Mesenteric fat pad (tissue), 1 donor: ENCODE measurements at places on chromosomes 1 and 21.

GRCh38 chr1:6052543-6053205 is 7.0 kb downstream of the KCNAB2 start:
- no peak for DNase-seq

DNA sequence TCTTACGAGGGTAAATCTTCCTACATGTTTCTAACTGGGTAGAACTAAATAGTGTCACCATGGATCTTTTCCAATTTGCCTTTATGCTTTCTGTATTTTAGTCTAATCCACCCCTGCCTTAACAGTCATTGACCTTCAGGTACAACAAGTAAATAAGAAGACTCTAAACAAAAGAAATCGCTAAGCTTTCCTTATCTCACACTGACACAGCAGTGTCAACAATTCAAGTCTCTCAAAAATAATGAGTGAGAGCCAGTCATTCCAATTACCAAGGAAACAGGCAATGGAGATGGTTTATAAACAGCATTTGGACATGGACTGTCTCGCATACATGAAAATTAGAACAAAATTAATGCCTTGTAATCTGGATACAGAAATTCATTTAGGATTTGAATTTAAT is 365.8 kb downstream of the VAV3 start:
- DNase-seq = no peak

DNA sequence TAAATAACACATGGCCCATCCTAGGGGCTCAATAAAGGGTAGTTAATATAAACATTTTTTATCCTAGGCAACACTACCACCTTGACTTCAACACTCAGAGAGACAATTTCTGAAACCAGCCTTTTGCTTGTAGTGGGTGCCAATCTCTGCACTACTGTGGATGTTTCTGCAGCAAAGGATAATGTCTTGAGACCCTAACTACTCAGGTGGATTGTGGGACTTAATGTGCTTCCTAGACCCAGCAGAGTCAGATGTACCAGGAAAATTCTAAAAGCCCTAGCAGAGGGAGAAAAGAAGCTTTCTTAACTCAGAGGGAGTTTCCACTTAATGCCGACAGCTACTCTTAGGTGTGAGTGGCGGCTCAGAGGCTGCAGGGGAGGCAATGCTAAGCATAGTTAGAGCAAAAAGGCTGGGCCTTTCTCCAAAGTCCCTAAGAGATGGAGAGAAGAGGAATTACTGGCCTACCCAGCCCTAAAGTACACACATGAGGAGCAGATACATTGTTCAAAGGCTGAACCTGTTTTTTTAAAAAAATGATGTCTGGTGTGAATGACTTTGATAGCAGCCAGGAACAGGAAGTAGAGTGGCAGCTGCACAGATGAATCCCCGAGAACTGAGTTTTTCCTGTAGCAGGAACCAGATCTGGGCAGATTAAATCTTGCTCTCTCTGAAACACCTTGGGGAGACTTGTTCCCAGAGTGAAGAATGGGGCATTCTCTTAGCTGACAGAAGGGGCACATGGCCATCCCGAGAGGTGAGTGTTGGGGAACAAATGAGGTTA is 33.5 kb upstream of the ABCD3 start:
- no peak for DNase-seq

DNA sequence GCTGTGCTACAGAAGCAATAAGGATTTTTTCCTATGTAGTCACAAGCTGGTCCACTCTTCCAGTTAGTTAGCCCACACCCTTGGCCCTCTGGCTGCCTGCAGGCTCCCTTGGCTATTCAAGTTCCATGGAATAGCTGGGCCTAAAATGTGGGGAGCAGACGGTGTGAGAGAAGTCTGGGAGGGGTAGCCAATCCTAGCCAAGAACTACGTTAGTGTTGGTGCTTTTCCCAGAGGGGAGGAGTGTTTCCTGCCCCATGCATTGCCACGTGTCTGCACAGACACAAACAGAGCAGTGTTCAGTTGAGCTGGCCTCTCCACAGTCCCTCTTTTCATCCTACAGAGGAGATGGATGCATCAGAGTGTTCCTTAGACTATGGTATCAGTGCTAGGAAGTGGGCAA is 59.0 kb upstream of the IPO9 start:
- DNase-seq = no peak

DNA sequence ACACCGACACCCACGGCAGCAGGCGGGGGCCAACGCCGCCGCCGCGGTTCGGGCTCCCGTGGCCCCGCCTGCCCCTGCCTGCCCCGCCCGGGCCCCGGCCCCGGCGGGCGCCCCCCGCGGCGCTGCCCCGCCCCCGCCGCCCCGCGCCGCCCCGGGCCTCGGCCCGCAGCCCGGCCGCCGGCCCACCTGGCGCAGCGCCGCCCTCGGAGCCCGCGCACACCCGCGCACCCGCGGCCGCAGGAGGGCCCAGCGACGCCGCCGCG is at the start of gene WNT3A:
Gene WNT3A (plus strand): TSS at position 213 of the 263 bp plus-strand sequence. CDS start 131 bp downstream, outside the sequence.
- DNase-seq = no peak

GRCh38 chr1:212129781-212130180 is 94.2 kb downstream of the DTL start:
- no peak for DNase-seq

DNA sequence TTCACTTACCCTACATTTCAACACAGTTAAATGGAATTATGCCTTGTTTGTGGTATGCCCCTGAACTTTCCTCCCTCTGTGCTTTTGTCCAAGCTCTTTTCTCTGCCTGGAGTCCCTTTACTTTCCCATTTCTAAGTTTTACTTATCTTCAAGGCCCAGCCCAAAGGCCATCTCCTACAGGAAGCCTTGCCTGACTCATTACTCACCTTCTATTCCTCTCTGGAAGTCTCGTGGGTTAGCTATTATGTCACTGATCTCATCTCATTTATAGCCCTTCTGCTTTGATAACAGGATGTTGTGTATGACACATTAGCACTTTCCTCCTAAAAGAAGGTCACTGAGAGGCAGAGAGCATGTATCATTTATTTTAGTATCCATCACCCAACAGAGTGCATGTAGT is 78.8 kb upstream of the CD1D start:
- no peak for DNase-seq

- no peak for DNase-seq
Observed at GRCh38 chr1:219081943-219082925, 91.4 kb upstream of the LYPLAL1 start.

- no peak for DNase-seq
Observed at GRCh38 chr1:239125893-239126292, 260.5 kb upstream of the CHRM3 start.

- no peak for DNase-seq
Observed at GRCh38 chr1:240734001-240734400, 122.0 kb upstream of the GREM2 start.

- DNase-seq = no peak
Observed at GRCh38 chr1:81594206-81594605, 206.5 kb upstream of the ADGRL2 start.

DNA sequence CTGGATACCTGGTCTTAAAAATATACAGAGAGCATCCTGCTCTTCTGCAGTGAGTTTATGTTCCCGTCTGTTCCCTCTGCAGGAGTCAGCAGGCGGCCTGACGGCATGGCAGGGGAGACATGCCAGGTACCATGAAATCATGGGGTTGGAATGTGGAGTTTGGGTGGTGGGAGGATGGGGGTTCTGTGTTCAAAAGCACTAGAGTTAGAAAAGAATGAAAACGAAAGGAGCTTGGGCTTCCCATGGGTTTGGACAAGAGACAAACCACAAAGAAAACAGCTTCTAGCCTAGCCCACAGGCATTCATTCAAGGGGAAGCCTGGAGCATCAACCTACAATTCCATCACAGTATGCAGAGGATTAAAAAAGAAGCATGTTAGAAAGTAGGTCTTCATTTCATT is 59.9 kb downstream of the WARS2 start:
- DNase-seq = no peak

DNA sequence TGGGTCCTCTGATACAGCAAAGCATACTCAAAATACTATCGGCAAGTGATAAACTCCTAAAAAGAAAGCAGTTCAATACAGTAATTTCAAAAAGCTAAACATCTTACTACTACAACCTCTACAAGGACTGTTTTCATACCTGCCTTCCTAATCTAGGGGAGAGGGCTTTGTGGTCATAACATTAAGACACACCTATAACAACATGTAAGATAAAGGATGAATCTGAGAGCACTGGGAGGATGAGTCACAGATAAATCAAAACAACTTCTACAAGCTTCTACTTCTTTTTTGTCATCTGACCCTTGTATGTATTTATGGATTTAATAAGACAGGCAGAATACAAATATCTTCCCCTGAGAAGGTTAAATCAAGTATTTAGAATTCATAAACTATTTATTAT is 40.0 kb downstream of the LTN1 start:
- no peak for DNase-seq

DNA sequence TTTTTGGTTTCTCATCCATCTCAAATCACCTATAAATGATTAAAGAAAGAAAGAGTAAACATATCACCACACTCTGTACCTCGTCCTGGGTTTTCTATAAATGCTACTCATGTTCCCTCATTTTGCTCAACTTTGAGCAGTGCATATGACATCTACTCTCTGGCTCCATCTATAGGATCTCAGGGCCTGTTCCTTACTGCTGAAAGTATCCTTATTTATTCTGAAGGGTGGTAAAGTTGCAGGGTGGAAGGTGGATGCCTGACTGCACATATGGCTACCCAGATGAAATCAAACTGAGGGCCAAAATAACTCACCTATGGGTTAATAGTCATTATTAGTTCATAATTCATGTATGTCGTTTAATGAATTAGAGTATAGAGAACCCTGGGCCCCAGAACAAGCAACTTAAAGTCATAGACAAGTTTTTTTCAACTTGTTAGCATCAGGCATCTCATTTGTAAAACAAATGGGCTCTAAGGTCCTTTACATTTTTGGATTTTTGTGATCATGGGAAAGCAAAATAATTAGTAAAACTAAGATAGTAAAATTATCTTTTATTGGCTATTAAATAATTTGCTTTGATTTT is 46.5 kb downstream of the NCF2 start:
- DNase-seq = no peak

GRCh38 chr1:39204441-39205081 is at the start of gene MACF1:
TSS of gene MACF1 (plus strand) at chr1:39204695. CDS start at chr1:39205023, 328 bp downstream.
- DNase-seq = no peak

GRCh38 chr1:14826172-14826636 is 227.7 kb downstream of the KAZN start:
- DNase-seq = no peak

GRCh38 chr1:9904596-9904995 is 5.5 kb downstream of the CTNNBIP1 start:
- no peak for DNase-seq

- no peak for DNase-seq
Observed at GRCh38 chr1:220249522-220249921, 22.7 kb downstream of the RAB3GAP2 start.

DNA sequence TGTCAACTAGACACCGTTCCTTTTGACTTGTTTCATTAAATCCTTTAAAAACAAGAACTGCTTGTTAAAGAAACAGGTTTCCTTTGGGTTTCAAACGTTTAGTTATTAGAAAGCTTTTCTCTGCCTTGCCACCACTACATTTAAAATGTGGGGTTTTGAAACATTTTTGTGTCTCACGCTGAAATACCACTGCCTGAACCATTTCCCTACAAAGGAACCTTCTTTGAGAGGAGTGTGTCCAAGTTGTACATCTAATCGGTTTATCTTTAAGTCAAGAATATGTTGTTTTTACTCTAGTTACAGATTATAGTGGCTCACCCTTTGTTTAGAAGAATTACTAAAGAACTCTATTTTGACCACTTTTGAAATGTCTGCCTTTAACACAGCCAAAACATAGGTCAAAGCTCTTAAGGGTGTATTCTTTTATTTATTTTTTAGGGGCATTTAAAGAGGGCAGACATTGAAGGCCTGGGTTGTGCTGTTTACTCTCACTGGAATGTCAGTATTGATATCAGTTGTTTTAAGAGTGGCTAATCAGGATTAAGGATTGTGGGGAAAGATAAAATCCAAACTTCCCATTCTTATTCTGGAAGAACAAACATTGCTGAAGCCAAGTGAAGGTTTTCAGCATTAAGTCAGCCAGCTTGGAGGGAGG is 143.4 kb downstream of the GALNT2 start:
- DNase-seq = no peak

DNA sequence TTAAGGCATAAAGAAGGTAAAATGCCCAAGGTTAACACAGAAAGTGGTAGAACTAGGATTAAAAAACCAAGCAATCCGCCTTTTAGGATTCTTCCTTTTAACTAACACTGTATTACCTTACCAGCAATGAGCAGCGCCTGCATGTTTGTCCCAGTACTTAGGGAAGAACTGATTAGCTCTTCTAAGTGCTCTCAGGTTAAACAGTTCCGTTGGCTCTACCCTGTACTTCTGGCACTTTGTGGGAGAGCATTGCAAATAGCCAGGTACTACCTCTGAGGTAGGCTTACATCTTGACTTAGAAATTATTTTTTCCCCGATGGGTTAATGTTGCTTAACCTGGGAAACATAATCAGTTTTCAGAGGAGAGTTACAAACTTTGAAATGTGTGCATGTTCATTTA is 21.5 kb downstream of the DHX9 start:
- no peak for DNase-seq

GRCh38 chr1:108661030-108661609 is at the start of gene HENMT1:
TSS of gene HENMT1 (minus strand) at chr1:108661093. CDS start at chr1:108659884, 1,209 bp downstream.
- DNase-seq = peak; percentile 91

DNA sequence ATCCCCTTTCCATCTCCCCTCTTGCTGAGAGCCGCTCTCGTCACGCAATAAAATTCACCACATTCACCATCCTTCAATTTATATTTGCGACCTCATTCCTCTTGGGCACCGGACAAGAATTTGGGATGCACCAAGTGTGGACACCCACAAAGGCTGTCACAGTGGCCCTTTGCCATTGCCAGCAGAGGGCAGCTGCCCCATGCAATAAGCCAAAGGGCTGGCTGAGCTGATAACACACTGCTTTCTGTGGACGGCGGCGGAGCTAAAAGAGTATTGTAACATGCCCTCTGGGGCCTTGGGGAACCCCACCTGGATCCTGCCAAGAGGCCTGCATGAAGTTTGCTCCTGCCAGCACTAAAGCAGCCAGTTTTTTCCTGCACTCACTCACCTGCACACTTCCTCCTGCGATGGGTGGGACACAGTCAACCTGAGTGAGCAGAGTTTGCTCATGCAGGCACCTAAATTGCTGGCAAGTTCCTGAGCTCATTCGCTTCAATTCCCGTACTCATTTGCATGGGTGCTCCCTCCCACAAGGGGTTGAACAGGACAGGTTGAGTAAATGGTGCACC is 792.3 kb upstream of the ADAMTS5 start:
- DNase-seq = no peak

DNA sequence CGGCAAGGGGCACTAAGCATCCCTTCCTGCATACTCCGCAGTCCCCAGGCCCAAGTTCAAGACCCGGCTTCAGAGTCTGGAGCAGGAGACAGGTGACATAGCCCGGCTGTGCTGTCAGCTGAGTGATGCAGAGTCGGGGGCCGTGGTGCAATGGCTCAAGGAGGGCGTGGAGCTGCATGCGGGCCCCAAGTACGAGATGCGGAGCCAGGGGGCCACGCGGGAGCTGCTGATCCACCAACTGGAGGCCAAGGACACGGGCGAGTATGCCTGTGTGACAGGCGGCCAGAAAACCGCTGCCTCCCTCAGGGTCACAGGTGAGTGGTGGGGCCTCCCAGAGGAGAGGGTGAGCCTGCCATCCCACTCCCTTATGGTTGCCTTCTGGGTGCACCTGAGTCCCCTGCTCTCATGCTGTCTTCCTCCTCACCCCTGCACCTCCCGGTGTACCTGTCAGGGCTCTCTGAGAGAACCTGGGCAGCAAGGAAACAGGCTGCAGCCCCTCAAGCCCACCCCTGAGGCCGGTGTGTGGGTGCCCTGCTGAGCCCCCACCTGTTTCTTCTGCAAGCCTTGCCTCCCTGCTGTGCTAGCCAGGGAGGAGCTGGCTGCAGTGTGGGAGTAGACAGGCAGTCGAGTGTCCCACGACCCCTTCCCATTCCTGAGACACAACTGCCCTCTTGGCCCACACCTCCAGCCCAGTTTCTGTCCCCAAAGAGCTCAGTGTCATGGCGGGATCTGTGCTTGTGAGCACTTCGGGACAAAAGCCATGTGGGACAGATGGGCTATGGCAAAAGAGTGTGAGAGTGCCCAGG is 99.2 kb downstream of the TRIM11 start:
- DNase-seq = peak; percentile 83
